ENCODE measurements at places on chromosomes 12 and 14.

- DNase-seq, result no peak
Measured at GRCh38 chr12:84421103-84421502, 491.5 kb downstream of the SLC6A15 start.

GRCh38 chr12:63949902-63950301, 105.4 kb downstream of the SRGAP1 start:
- DNase-seq, result no peak

DNA sequence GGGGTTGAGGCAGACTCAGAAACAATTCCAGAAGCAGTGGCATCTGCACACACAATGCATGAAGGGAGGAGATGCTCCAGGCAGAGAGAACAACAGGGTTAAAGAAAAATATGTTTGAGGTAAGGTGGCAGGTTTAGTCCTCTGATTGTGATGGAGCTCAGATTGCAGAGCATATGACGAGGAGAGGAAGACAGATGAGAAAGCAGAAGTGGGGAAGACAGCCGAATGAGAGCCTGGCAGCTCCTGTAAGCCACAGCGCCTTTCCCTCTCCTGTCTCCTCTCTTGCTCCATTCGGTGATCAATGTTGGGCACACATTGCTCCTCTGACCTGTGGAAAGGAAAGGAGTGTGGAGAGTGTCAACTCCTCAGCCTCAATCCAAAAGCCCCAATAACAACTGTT, 372.2 kb downstream of the GXYLT1 start:
- DNase-seq, result no peak

- DNase-seq, result no peak
Measured at GRCh38 chr12:59636945-59637691, 41.3 kb downstream of the SLC16A7 start.

GRCh38 chr12:103819312-103819711, 21.7 kb downstream of the NT5DC3 start:
- DNase-seq, result no peak

- no peak for DNase-seq
Measured at GRCh38 chr14:90061685-90062126, at the start of gene KCNK13. Gene KCNK13 (plus strand): TSS chr14:90061994. CDS start chr14:90062206, 212 bp downstream.

DNA sequence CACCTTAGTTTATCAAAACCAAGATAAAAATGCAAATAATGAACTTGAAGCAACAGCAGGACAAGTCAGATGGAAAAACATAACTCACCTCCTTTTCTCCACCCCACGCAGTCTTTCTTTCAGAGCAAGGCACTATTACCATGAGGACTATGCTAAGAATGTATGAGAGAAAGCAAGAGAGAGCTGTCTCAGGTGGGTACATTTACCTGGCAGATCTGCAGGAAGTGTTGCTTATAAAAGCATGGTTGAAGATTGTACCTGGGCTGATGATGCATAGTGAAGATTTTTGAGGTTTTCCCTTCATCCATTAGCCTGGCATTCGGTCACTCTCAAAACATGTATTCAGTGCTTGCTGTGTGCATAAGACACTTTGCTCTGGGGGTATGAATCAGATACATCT, 68.8 kb upstream of the IFNG-AS1 start:
- DNase-seq, result no peak

DNA sequence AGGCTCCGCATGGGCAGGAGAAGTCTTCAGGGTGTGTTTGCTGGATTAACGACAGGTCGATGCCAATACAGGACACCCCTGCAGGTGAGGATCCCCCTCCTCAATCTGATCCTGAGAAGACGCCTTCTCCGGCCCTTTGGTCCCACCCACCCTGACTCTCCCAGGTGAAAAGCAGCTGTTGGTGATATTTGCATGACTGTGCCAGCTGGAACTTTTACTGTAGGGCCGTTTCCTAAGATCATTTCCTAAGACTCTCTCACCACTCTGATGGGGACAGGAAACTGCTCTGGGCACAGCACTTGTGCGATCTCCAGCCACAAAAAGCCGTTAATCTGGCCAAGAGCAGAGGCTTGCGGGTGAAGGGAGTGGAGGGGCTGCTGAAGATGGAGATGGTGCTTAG, 16.8 kb upstream of the EIF5 start:
- no peak for DNase-seq

- no peak for DNase-seq
Measured at GRCh38 chr12:27851311-27851710, 71.3 kb upstream of the MANSC4 start.

DNA sequence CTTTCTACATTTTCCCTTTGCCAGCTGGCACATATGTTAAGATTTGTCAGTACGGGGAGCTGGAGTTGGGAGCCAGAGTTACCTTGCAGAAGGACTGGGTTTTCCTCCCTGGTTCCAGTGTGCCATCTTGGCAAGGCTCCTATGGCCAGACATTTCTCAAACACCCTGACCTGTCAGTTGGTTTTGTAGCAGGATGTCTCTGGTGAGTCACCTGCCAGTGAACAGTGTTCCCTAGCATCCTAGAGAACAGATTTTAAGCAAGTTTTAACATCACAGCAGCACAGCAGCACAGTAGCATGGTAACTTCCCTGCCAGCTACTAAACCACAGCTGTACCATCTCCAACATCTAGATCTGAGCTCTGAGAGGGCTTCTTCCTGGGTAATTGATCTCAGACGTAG, 26.2 kb upstream of the KTN1 start:
- no peak for DNase-seq

DNA sequence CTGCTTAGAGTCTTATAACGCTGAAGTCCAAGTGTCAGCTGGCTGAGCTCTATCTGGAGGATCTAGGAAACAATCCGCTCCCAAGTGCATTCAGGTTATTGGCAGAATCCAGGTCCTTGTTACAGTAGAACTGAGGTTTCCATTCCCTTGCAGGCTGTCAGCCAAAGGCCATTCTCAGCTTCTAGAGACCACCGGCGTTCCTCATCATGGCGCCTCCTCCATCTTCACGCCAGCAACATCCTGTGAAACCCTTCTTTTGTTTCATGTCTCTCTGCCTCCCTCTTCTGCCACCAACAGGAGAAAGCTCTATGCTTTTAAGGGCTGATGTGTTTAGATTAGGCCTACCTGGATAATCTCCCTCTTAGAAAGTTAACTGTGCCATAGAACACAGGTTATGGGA, 133.0 kb upstream of the RASSF8 start:
- DNase-seq, result no peak

DNA sequence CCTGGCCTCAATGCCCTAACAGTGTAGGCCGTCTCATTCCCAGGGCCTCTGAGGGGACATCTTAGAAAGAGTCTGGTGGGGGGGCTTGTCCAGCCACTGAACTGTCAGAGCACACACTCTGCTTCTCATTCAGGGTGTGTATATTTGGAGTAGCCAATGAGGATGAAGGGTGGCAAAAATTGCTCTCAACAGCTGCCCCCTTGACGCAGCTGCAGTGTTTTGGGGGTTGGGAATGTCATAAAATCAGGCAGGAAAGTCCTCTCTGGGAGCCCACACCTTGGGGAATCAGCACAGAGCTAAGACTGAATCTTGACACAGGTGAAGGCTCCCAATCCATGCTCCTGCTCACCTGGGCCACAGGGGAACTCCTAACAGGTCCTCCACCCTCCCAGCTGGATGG, 1.5 kb downstream of the RASAL1 start:
- DNase-seq, result no peak

DNA sequence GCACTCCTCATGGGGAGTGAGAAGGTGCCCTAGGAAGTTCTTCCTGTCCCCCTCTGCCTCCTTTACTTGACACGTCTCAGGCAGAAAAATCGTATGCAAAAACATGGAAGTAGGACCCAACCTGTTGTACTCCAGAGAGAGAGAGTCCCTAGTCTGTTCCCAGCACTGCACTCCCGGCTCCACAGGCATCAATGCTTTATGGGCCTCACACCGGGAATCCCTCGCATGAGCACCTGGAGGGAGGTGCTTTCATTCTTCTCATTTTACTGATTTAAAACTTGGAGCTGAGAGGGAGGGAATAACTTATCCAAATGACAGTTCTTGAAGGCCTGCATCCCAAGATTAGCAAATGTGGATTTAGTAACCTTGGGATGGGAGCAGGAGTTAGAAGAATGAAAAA, 1101.4 kb downstream of the BCL11B start:
- no peak for DNase-seq

DNA sequence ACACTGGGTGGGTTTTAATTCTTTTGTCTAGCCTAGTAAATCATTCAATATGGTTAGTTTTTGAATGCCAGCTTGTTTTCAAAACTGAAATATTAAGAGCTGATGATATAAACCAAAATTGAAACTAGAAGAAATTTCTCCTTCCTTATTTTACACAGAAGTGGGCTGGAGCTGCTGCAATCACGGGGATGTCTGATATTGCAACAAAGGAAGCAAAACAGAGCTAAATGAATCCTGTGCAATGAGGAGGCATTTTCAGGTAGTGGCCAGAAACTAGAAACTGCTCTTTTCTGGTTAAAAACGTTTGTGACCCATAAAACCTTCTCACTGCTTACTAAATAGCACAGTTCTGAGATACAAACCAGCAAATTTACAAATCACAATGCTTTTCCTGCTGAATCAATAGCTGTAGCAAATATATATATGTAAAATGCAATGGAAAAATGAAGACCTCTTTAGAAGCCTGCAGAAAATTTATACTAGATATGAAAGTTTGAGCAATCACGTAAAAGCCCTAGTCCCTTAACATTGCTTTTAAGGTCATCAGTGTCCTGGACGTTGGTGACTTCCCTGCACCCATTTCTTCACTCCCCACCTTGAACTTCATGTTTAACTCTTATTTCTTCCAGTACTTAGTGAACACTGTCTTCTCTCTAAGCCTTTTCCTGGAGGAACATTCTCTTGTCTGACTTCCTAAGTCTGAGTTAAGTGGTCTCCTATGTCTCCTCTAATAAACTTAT, 15.9 kb upstream of the LRRK2 start:
- DNase-seq, result no peak

GRCh38 chr14:28762303-28762954, 4.2 kb upstream of the FOXG1 start:
- DNase-seq, result no peak

GRCh38 chr14:106562451-106562850, 1036.1 kb downstream of the TMEM121 start:
- no peak for DNase-seq

DNA sequence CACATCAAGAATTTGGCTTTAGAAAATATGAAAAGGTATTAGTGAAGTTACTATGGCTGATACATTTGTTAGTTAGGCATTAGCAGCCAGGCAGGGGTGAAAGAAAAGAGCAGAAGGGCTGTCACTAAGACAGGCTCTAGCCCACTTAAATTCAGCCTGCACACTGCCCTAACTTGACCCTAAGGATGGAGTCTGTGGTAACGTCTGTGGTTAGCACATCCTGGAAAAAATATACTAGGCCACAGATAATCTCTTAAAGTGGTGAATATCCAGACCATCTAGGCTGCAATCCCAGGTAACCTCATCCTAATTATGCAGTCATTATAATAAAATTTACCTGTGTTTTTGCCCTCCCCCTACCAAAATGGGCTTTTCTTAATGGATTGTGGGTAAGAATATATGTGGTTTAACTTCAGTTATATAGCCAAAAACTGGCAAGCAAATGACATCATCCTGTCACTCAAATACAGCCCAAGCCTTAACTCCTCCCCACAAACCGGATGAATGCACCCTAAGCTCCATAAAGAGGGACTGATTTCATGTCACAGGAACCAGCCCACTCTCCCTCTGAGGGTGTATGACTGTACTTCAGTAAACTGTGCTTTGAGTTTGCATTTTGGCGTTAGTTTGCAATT, 440.9 kb downstream of the LRFN5 start:
- DNase-seq, result no peak

GRCh38 chr12:121223292-121224285, 13.7 kb downstream of the P2RX4 start:
- DNase-seq, result no peak

DNA sequence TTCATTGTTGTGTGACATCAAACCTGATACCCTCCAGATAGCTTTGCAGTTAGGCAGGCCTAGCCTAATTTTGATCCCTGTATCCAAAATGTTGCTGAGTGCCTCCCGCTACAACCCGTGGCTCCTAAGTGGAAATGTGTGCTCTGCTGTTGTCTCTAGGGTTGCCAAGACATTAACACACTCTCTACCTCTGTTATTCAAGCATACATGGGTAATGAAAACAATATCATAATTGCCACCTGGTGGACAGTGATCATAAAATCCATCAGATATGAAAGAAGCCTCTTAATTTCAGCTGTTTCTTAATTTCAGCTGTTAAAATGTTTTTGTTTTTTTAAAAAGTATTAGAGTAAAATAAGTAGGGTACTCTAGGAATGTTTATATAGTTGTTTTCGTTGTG, 93.5 kb downstream of the PLEKHA5 start:
- DNase-seq, result no peak

- DNase-seq, result no peak
Measured at GRCh38 chr14:34465069-34465859, 3.2 kb upstream of the SPTSSA start.

DNA sequence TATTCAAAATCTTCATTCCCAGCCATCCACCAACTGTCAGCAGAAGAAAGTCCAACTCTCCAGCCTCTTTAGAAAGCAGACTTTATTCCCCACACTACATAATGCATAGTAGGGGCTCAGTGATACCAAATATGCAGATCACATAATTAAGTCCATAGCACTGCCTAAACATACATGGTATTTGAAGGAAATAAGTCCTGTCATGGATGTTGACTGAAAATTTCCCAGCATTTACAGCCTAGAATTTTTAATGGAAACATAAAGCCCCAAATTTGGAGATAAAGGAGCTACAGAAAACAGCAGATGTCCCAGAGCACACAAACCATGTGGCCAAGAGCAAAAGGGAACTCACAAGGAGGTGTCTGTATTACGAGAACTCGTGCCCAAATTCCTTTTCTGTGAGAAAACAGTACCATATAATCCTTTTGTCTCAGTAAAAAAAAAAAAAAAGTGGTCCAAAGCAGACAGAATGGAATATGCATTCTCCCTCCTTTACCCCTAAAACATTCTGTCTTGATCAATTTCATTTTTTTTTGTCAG, 920.5 kb downstream of the NRXN3 start:
- DNase-seq, result no peak

DNA sequence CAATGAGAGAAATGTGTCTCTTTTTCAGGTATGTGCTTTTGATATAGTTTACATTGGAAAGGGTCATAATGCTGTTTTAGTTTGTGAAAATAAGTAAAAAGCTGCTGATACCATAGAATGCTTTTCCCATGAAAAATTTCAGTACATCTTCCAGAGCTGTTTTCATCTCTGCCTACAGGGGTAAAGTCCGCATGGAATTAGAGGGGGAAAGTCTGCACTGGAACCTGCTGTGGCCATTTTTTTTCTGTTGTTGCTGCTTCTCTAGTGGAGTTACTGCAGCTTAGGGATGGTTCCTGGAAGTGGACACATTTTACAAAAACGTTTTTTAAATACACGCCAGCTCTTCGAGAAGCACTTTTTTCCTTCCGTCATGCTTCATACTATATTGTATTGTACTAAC, 81.3 kb downstream of the VEZT start:
- no peak for DNase-seq

- DNase-seq, result no peak
Measured at GRCh38 chr12:114396153-114396868, 9.6 kb downstream of the TBX5 start.

- no peak for DNase-seq
Measured at GRCh38 chr12:132481771-132482745, 7.9 kb upstream of the FBRSL1 start.

DNA sequence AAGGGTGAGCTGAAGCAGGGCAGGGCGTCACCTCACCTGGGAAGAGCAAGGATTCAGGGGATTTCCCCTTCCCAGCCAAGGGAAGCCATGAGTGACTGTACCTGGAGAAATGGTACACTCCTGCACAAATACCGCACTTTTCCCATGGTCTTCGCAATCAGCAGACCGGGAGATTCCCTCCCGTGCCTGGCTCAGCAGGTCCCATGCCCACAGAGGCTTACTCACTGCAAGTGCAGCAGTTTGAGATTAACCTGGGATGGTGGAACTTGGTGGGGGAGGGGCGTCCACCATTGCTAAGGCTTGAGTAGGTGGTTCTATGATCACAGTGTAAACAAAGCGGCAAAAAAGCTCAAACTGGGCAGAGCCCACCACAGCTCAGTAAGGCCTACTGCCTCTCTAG, 11.0 kb upstream of the DHRS4 start:
- DNase-seq, result no peak
